ENCODE measurements at places on chromosomes 12 and 14. TPM values are rescaled to one million over a fixed set of nuclear protein-coding genes. Genes with fewer than 3 reads are reported as not detected.

GRCh38 chr12:93033948-93034347 is 104.9 kb upstream of the EEA1 start:
- no peaks in the 10 kb centered on the region for H3K4me1 ChIP-seq
- no peak for DNase-seq
- no peak overlapping the region for H3K27ac ChIP-seq

GRCh38 chr12:107549651-107550480 is 135.7 kb upstream of the PWP1 start:
- H3K4me1 ChIP-seq, result no peaks in the 10 kb centered on the region
- no peak overlapping the region for H3K4me3 ChIP-seq
- DNase-seq, result no peak
- no peaks in the 10 kb centered on the region for H3K36me3 ChIP-seq

GRIN2B gene
- 0.02 TPM for polyA plus RNA-seq

HOMEZ gene
- 4.9 TPM for polyA plus RNA-seq

DUSP16 gene
- polyA plus RNA-seq, result 5.8 TPM

SPX gene
- 13.4 TPM for polyA plus RNA-seq

NUAK1 gene
- 1.6 TPM for polyA plus RNA-seq
